ENCODE measurements at places on chromosomes 7 and 10.

- no peak for DNase-seq
- H3K36me3 ChIP-seq: no peaks in the 10 kb centered on the region
- no peak overlapping the region for H3K27ac ChIP-seq
- H3K4me3 ChIP-seq: no peak overlapping the region
- peaks cover 16% of the 10 kb centered on the region for H3K27me3 ChIP-seq
Measured at GRCh38 chr10:58955615-58956014, 220.8 kb upstream of the PHYHIPL start.

- H3K4me3 ChIP-seq: no peak overlapping the region
- no peak overlapping the region for H3K27ac ChIP-seq
- no peaks in the 10 kb centered on the region for H3K4me1 ChIP-seq
- H3K27me3 ChIP-seq: no peaks in the 10 kb centered on the region
Measured at GRCh38 chr10:82378146-82378545, 503.2 kb downstream of the NRG3 start.

DNA sequence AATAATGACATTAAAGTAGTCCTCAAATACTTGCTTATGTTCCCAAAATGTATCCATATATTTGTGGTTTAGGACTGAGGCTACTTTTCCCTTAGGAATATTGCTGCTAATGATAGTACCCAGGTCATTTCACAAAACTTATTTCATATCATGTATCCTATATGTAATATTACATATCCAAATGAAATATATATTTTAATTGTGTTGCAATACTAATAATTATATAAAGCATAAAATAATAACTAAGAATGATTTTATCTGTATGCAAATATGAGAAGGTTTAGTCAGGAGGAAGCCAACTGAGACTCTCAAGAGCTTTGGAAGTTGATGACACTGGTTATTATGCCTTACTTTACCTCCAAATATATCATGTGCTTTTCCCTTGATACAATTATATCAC, 231.5 kb upstream of the KLF14 start:
- peaks cover 22% of the 10 kb centered on the region for H3K4me1 ChIP-seq
- no peak overlapping the region for H3K4me3 ChIP-seq
- no peaks in the 10 kb centered on the region for H3K27me3 ChIP-seq
- no peak overlapping the region for H3K27ac ChIP-seq

DNA sequence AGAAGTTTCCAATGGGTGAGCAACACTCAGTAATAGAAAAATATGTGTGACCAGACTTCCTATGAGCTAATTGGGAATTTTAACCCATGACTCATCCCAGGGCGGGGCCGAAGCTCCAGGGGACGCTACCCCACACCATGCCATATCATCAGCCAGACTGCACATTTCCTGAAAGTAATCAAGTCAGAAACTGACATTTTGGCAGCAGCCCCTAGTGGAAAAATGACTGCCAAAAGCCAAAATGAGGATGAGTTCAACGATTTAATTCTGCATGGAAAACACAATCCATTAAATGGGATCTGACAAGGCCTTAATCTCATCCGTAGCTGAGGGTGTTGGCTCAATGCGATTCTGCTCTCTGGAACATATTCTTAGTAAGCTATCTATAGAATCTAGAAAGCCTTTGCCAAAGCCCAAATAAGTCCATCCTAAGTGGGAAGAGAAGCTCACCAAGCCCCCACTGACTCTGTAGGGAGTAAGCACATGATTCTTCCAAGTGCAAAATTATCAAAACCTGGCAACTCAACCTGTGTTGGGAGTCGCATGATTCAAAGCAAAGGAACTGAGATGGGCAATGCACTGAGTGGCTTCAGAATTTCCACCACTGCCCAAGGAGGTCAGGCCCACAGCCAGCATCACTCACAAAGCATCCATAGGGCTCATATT, 93.1 kb upstream of the PDE1C start:
- no peaks in the 10 kb centered on the region for H3K36me3 ChIP-seq
- H3K27ac ChIP-seq: peak overlapping the region; percentile 92
- H3K4me3 ChIP-seq: no peak overlapping the region
- H3K4me1 ChIP-seq: peaks cover 62% of the 10 kb centered on the region

DNA sequence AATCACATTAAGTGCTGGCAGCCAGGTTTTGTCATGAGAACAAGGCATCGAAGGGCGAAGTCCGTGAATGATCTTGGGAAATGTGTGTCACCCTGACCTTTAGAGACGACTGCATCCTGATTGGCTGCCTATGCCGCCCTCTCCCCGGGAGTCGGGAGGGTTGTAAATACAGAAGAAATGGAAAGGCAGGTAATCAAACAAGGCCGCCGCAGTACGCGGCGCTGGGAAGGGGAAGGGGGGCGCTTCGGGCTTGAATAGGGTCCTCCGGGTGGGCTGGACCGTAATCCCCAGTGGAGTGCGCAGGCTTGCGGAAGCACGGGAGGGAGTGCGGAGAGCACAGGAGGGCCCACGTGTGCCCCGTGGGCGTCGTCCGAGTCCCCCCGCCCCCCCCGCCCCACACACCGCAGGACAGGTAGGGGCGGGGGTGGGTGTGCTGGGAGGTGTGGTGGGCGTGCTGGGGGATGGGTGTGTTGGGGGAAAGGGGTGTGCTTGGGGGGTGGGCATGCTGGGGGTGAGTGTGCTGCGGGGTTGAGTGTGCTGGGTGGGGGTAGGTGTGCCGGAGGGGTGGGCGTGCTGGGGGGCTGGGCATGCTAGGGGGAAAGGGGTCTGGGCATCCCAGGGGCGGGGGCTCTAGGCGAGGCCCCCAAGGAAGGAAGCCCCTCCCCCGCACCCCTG, 169.4 kb downstream of the ARHGAP12 start:
- no peaks in the 10 kb centered on the region for H3K36me3 ChIP-seq
- no peaks in the 10 kb centered on the region for H3K27me3 ChIP-seq
- H3K4me1 ChIP-seq: peaks cover 25% of the 10 kb centered on the region
- DNase-seq: no peak
- peak overlapping the region; percentile 89 for H3K27ac ChIP-seq

DNA sequence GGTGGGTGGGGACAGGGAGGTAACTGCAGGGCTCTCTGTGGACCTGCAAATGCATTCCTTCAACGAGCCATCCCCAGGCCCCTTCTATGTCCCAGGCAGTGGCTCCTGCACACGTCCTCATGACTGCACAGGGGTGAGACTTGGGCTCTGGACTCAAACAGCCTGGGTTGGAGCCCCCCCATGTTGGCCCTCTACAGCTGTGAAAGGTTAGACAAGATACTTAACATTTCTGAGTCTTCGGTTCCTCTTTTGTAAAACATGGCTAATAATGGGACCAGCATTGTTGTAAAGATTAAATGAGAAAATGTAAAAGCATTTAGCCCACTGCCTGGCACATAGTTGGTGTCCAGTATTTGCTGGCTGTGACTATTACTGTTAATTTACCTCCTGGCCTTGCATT, 41.8 kb downstream of the CHST3 start:
- no peak overlapping the region for H3K4me3 ChIP-seq
- H3K27ac ChIP-seq: no peak overlapping the region
- H3K4me1 ChIP-seq: peaks cover 44% of the 10 kb centered on the region
- no peak for DNase-seq
- no peaks in the 10 kb centered on the region for H3K27me3 ChIP-seq
- peaks cover 10% of the 10 kb centered on the region for H3K36me3 ChIP-seq

DNA sequence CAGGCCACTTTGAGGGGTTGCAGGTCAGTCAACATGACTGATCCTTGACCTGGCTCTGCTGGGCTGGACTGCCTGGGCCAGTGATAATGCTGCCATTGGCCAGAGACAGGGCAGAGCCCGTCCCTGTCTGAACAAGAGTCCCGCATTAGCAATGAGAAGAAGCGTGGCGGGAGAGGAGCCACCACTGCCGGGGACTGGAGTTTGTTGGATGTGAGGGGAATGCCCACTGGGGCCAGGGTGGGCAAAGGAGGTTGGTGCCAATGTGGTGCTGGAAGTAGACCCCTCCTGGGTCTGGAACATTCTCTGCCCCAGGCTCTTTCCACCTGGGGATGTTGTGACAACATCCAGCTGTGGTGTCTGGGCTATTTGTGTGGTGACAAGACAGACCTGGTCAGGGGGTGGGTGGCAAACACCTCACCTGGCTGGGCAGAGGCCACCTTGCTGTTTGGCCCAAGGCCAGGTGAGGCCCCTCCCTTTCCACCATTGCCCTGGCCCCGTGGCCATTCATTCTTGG, 7.6 kb downstream of the SAP25 start:
- no peaks in the 10 kb centered on the region for H3K27me3 ChIP-seq
- H3K4me3 ChIP-seq: no peak overlapping the region
- no peaks in the 10 kb centered on the region for H3K36me3 ChIP-seq
- no peak for DNase-seq
- H3K27ac ChIP-seq: no peak overlapping the region

DNA sequence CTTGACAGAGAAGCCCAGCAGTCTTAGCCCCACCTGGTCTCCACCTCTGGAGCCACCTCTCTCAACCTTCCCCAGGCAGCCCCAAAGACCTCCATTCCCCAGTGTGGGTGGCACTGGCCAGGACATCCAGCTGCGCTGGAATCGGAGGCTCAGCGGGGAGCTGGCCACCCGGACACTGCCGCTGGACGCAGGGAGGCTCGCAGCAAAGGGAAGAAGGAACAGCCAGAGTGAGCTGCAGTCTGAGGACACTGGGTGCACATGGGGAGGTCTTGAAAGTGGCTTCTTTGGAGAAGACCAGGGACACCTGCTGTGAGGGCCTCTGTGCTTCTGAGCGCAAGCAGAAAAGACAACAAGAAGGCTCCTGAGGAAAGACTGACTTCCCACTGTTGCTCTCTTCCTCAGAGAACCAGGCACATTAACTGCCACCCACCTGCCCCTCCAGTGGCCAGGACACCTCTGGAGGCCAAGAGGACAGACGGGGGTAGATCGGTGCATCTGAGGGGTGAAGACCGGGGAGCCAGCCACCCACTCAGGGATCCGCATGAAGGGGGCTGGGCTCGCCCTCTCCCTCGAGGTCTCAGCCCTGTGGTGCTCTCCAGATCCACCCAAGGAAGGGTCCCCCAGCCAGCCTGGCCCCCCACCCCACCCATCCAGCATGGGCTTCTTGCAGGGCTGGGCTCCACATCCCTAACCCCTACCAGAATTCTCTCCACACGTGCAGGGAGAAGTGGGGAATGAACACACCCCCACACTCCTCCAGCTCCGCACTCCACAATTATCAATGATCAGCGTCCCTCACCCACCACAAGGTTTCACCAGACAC, 1.8 kb downstream of the CAMK2B start:
- peak overlapping the region; percentile 59 for H3K4me3 ChIP-seq
- H3K4me1 ChIP-seq: peaks cover 6% of the 10 kb centered on the region
- H3K27me3 ChIP-seq: peaks cover 49% of the 10 kb centered on the region
- no peak for DNase-seq

DNA sequence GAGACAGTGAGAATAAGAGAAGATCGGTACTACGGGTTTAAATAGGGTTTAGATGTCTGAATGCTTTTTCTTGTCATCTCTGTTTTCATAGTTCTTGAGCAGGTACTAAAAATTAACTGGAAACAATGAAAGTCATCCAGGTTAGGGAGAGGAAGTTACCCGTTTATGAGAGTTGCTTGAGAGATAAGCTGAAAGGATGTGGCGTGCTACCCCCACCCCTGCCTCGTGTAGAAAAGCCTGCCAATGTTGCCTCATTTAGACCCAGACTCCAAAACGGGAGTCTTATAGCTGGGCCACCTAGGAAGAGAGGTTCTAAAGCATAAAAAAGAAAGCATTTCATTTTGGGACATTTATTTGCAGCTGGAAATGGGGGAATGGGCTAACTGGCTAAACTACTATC, 10.2 kb downstream of the AKR1C4 start:
- DNase-seq: no peak
- no peak overlapping the region for H3K27ac ChIP-seq
- H3K36me3 ChIP-seq: no peaks in the 10 kb centered on the region

- no peaks in the 10 kb centered on the region for H3K4me1 ChIP-seq
- H3K4me3 ChIP-seq: no peak overlapping the region
- no peak overlapping the region for H3K27ac ChIP-seq
Measured at GRCh38 chr7:103867874-103868273, 121.6 kb downstream of the RELN start.

- no peak overlapping the region for H3K4me3 ChIP-seq
- H3K4me1 ChIP-seq: no peaks in the 10 kb centered on the region
- H3K36me3 ChIP-seq: no peaks in the 10 kb centered on the region
- H3K27ac ChIP-seq: no peak overlapping the region
- DNase-seq: no peak
Measured at GRCh38 chr7:38679419-38679818, 48.2 kb upstream of the AMPH start.

DNA sequence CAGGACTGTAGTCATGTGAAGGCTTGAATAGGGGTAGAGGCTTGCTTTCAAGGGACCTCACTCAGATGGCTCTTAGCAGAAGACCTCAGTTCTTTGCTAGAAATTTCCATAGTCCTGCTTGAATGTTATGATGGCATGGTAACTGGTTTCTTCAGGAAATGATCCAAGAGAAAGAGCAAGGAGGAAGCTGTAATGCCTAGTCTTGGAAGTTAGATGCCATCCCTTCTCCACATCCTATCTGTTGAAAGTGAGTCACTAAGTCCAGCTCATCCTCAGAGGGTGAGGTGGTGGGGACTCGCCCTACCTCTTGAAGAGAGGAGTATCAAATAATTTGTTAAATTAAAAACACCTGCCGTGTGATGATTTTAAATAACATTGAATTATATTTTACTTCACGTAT, 4.6 kb downstream of the MGAM start:
- no peaks in the 10 kb centered on the region for H3K4me1 ChIP-seq
- DNase-seq: no peak
- H3K4me3 ChIP-seq: no peak overlapping the region
- no peaks in the 10 kb centered on the region for H3K27me3 ChIP-seq
- no peak overlapping the region for H3K27ac ChIP-seq

DNA sequence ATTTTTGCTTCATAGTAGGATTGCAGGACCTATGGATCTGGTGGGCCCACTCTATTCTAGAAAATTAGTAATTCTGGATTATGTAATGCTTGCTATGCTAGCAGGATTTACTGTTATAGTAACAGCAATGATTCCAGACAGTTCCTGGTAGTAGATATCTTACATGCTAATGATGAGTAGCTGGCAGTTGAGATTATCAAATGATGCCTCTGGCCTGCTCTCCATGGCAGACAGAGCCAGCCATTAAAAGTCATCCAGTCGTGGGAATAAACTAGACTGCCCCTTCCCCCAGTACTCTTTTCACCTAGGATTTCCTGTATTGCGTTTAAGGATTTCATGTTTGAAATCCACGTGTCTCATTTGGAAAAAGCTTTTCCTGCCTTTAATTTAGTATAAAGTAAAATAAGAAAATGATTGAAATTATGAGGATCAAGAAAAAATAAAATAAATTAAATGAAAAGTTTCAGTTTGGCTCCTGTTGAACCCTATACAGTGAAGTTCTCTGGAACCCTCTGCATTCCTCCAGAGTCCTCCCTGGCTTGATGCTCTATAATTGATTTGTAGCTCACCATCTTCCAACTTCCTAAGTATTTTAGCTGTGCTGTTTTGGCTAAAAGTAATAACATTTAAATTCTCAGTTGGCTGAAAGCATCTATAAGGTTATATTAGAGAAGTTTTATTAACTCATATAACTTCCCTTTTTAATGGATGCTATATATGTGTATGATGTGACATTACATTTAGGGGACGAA, 14.6 kb downstream of the UMAD1 start:
- DNase-seq: no peak
- H3K36me3 ChIP-seq: peaks cover 25% of the 10 kb centered on the region
- H3K27ac ChIP-seq: no peak overlapping the region
